ENCODE measurements at places on chromosomes 7 and 10.

GRCh38 chr10:69061305-69062161 is 26.4 kb upstream of the SRGN start:
- peak; percentile 14 for DNase-seq

- DNase-seq: no peak
Measured at GRCh38 chr7:81301815-81302214, 383.0 kb upstream of the SEMA3C start.

DNA sequence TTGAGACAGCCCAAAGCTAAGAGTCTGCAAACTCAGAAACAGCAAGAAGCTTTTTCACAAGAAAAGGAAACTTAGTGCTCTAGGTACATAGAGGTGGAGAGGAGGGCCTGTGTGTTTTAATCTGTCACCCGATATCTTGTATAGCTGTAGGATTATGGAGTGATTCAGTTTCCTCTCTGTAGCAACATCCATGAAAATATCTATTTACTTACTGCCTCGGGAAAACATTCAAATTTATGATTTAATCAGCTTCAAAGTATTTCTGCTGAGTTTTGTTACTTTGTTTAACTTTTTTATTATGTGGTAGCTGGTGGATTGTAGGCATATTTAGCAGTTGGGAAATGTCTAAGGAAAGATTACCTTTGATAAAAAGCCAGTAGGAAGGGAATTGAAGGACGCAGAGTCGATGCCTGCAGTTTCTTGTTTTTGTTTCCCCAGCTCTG is 292.0 kb downstream of the CCDC3 start:
- no peak for DNase-seq

DNA sequence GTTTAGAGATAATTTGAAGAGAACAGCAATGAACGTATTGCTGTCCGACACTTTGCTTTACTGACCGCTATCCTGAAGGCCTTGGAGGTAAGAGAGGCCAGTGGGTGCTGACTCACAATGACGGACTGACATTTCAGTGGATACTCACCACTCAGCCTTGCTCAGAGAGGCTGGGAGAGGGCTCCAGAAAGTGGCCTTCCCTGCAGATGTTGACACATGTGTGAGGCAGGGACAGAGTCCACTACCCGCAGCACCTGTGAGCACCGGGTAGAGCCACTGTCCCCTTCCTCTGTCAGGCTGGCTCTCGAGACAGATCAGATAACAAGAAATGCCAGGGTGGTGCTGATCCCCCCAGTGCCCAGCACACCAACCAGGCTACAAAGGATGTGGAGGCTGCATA is 75.0 kb downstream of the GPR26 start:
- DNase-seq: no peak

DNA sequence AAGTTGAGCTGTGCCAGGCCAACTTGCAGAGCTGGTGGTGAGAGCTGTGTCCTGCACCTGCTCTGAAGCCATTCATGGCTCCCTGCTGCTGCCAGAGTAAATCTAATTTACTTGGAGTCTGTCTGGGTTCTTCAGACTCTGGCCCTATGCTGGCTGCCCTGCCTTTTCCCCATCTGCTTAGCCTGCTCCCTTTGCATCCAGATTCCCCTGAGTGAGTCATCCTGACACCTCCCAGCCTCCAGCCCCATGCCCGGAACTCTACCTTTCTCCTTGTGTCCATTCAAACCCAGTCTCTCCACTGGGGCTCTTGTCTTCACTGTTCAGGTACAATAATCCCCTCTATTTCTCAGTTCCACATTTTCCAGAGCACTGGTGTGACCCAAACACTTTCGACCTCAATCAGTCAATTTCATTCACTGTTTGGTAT is 434.4 kb upstream of the ZMIZ1 start:
- no peak for DNase-seq

GRCh38 chr10:82234173-82234572 is 359.2 kb downstream of the NRG3 start:
- no peak for DNase-seq

DNA sequence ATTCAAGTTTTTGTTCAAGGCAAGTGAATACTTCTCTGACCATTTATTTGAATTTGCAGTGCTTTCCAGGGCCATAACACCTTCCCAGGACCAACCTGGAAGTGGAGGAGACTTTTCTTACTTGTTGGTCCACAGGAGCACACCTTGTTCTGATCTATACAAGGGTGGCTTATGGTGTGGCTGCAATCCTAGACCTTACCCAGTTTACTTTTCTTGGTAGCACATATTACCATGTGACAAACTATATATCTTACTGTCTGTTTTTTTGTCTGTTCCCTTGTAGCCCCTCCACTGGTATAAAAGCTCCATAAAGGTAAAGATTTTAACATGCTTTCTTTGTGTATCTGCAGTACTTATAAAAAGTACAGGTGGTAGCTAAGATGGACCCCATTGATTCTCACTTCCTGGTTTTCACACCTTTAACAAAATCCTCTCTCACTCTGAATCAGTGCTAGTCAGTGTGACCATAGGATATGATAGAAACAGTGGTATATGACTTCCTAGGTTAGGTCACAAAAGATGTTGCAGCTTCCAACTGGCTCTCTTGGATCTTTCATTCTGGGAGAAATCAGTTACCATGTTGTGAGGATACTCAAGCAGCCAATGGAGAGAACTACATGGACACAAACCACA is 5.6 kb upstream of the ASB4 start:
- DNase-seq: no peak

DNA sequence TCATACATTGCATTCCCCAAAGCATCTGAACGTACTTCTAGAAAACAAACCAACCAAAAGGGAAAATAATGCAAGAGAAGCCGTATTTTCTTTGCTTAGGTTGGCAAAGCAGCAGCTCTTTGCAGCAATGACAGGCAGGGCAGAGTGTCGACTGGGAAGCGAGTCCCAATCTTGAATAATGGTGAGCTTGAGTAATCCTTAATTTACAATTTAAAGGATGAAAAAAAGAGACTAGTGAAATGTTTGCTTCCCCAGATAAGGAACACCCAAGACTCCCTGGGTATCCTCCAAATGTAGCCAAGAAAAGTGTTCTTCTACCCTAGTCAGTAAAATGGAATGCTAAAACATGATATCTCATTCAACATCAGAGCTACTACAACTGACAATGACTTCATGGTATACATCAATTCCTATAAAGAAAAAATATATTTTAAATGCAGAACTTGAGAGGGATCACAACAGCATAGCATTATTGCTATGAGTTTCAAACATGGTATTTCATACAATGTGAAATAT is 32.0 kb downstream of the GPAM start:
- DNase-seq: no peak

GRCh38 chr10:121956111-121957061 is 18.6 kb downstream of the NSMCE4A start:
- DNase-seq: no peak

GRCh38 chr10:58334817-58335305 is at the start of gene UBE2D1:
UBE2D1 (plus strand) TSS chr10:58335006; CDS start chr10:58335202, 196 bp downstream.
- peak; percentile 63 for DNase-seq

DNA sequence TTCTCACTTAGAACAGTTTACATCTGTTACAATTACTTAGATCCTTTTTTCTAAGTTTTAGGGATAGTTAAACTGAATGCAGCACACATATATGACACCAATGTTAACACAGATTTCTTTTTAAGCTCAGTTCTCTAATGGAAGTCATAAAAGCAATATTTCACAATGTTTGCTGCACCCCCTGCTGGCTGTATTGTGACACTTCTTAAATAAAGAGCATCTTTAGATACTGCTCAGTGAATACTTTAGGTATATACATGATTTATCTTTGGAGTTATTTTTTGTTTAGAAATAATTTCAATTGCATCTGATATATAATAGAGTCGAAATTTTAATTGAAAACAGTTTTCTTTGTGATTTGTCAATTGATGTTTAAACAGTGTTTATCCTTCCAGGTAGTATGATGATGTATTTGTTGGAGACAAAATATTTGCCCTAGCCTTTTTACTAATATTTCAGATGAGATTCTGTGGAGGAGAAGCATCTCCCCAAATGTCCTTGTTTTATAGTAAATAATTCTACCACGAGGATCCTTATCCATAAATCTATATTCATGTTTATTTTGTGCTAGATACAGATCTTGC is 174.4 kb downstream of the ST7 start:
- DNase-seq: peak; percentile 43

GRCh38 chr10:75682649-75683557 is 251.5 kb downstream of the LRMDA start:
- DNase-seq: no peak

DNA sequence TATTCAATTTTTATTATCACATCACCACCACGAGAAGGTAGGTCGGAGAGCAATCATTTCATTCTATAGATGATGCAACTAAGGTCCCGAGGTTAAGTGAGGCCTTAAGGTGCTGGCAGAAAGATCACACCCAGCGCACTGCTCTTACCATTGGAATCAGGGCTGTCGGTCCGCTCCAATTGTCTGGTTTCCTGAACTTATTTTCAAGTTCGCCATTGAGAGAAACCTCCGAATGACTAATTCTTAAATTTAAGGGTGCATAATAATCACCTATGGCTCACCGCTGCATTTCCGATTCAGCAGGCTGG is 625 bp upstream of the GSTO2 start:
- no peak for DNase-seq

DNA sequence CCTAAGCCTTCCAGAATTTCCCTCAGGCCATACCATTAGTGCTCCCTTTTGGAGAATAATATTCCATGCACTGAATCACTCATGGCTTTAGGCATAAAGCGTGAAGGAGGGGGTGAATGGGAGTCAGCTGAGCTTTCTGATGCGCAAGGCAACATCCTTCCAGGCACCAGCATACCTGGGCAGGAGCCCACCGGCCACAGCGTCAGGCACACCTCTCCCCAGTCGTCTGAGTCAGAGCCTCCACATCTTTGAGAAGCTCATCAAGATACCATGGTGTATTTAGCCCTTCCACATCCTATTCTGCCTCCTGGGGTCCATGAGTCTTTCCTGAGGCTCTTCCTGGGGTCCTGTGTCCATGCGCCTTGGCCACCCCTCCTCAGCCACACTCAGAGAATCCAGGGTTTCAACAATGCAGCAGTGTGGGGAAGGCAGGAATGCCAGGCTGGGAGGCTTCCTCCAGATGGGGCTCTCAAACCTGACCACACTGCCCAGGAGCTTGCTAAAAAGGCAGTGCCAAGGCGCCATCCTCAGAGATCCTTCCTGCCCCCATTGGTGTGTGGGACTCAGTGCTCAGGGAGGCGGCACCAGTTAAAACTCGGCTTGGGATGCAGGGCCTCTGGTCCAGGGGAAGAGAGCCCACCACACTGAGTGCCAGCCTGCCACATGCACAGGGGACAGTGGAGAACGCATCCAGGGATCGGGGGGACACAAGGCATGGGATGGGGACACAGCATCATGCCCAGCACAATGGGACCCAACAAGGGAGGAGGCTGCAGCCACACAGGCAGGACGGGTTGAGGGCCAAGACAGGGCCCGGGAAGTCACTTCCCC is 31.6 kb downstream of the RASGEF1A start:
- peak; percentile 1 for DNase-seq

DNA sequence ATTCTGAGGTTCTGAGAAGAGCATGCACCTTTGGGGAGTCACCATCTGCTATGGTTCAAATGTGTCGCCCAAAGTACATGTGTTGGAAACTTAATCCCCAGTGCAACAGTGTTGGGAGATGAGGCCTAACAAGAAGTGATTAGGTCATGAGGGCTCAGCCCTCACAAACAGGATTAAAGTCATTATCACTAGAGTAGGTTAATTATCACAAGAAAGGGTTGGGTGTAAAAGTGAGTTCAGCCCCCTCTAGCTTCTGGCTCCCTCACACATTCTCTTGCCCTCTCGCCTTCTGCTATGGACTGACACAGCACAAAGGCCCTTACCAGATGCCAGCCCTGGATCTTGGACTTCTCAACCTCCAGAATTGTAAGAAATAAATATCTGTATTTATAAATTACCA is 100.3 kb upstream of the C10orf90 start:
- no peak for DNase-seq

DNA sequence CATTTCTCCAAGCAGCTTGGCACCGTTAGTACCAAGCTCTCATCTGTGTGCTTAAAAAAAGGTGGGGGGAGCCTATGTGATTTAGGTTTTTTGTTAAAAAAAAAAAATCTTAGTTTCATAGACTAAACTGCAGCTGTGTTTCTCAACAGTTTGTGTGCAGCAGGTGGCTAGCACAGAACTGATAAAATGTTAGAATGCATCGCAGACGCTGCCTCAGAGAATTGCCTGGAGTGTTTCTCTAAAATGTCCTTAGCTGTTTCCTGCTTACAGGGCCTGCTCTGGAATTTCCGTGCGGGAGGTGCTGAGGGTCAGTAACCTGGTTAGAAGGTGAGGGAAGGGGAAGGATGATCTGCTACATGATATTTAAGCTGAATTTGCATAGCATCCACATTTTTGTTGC is 268.9 kb downstream of the PLXDC2 start:
- DNase-seq: no peak

DNA sequence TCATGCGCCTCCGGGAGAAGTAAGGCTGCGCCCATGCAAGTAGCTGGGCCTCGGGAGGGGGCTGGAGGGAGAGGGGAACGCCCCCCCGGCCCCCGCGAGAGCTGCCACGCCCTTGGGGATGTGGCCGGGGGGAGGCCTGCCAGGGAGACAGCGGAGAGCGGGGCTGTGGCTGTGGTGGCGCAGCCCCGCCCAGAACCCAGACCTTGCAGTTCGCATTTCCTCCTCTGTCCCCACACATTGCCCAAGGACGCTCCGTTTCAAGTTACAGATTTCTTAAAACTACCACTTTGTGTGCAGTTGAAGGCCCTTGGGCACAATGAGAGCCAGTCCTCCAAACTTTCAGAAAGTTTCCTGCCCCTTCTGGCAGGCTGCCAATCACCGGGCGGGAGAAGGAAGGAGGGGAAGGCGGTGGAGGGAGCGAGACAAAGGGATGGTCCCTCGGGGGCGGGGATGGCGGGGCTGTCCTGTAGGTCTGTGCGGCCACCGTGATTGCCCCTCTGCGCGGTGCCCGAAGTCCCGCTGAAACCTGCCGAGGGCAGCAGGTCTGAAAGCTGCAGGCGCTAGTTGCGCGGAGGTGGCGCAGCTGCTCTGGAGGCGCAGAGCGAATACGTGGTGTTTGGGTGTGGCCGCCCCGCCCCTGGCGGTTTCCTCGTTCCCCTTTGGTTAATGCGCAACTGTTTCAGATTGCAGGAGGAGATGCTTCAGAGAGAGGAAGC is 2.1 kb downstream of the VIM start:
- DNase-seq: peak; percentile 79

DNA sequence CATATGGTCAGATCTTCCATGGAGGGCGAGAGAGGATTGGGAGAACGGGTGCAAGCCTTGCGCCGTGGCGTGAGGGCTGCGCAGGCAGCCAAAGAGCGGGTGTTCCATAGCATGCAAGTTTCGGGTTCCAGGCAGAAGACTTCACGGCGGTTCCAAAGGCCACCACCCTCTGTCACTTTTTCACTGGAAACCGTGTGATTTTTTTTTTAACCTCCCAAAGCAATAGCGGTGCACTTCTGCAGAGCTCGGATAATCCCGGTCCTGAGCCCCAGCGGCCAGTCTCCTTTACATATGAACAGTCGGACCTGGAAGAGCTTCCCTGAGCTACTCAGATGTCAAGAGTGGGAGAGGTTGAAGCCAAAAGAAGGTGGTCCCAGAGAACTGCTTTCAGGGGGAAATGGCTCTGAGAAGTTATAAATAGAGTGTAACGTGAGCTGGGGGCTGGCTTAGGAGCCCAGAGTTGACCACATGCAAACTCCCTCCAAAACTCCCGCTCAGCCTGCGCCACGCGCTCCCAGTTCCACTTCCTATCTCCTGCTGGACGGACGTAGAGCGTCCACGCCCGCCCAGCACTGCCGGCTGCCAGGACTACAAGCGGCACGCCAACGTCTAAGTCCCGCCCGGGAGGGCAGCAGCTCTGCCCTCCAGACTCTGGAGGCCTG is at the start of gene MEOX2:
MEOX2 (minus strand) TSS at position 389 of the 662 bp plus-strand sequence; CDS start at position 108, 281 bp downstream.
- DNase-seq: no peak

- DNase-seq: no peak
Measured at GRCh38 chr10:125097409-125098070, 62.8 kb downstream of the CTBP2 start.

- DNase-seq: no peak
Measured at GRCh38 chr7:39088730-39089593, 111.3 kb downstream of the POU6F2 start.

Measured in effector CD4-positive, alpha-beta T cell (primary cell).